ENCODE measurements at places on chromosomes 11 and 22.

- DNase-seq, result no peak
Measured at GRCh38 chr11:80638296-80638695, 1197.5 kb upstream of the TENM4 start.

DNA sequence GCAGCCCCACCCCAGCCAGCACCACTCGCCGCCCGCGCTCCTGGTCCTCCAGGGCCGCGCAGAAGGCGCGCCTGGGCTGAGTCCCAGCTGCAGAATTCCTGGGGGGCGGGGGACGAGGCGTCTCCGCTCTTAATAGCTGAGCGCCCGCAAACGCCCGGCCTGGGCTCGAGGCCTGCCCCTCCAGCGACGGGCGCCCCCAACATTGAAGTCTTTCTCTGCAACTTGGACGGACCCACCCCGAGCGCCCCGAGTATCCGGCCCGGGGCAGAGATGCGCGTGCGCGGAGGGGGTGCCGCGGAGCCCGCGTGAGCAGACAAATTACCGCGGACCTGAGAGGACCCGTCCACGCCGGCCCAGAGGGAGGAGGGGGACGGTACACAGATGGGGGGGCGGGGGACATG, 6.7 kb upstream of the SYT7 start:
- DNase-seq, result no peak

- no peak for DNase-seq
Measured at GRCh38 chr11:116658876-116659535, 113.8 kb downstream of the BUD13 start.

DNA sequence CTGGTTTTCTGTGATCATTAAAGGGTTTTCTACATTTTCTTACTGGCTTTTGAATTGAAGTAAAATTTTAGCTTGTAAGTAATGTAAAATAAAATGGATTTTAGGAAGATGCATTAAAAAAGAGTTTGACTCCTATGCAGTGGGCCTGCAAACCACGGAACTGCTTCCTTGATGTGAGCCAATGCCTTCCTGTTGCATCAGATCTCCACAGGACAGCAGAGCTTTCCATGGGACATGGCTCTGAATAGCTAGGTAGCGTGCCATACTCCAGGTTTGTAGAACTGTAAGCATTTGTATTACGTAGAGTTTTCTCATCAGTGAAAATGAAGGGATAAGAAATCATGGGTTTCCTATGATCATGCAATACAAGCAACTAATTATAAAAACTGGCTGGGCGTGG, 133.4 kb downstream of the SWAP70 start:
- no peak for DNase-seq

DNA sequence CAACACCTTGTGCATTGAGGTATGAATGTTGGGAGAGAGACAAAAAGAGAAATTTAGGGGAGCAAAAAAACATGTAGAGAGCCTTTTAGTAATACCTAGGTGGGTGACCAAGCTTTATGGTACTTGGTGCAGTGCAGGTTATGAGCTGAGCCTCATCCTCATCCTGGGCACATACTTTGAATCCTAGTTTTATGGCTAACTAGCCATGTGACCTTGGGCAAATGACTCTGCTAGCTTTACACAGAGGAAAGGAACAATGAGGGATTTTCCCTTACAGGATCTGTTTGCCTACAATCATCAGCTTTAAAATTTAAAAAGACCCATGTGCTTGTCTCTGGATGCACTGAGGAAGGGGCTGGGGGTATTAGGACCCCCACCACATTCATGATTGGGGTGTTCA, 187.8 kb upstream of the ISX start:
- no peak for DNase-seq

DNA sequence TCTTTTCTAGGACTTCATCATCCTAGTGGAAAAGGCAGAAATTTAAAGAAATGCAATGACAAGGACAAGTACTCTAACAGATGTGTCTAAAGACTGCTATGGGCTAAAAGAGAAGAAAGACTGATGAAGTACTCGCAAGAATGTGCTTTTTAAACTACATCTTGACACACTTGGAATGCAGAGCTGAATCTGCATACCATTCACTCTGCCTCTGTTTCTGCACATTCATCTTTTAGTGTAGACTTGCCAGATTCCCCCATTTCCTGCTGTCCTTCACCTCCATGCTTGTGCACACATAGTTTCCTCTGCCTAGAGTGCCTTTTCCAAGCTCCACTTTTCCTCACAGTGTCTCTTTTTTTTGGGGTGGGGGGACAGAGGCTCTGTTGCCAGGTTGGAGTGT, 239.0 kb upstream of the CCDC179 start:
- no peak for DNase-seq

DNA sequence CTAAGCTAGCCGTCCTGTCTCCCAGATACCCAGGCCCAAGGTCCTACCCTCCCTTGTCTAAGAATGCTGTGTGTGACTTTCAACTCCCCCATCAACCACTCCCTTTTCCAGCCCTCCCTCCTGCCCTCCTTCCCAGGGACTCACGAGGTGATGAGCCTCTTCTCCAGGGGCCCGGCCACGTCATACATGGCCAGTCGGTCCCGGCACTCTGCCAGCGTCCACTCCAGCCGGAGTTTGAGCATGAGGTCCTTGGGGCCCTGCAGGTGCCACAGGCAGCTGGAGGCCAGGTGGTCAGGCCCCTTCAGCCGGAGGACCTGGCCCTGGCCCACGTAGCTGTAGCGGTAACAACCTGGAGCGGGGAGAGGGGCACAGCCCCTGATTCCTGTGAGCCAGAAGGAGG, 20.1 kb downstream of the TMPRSS6 start:
- DNase-seq, result no peak

- no peak for DNase-seq
Measured at GRCh38 chr11:44518968-44519550, 46.4 kb upstream of the CD82 start.

DNA sequence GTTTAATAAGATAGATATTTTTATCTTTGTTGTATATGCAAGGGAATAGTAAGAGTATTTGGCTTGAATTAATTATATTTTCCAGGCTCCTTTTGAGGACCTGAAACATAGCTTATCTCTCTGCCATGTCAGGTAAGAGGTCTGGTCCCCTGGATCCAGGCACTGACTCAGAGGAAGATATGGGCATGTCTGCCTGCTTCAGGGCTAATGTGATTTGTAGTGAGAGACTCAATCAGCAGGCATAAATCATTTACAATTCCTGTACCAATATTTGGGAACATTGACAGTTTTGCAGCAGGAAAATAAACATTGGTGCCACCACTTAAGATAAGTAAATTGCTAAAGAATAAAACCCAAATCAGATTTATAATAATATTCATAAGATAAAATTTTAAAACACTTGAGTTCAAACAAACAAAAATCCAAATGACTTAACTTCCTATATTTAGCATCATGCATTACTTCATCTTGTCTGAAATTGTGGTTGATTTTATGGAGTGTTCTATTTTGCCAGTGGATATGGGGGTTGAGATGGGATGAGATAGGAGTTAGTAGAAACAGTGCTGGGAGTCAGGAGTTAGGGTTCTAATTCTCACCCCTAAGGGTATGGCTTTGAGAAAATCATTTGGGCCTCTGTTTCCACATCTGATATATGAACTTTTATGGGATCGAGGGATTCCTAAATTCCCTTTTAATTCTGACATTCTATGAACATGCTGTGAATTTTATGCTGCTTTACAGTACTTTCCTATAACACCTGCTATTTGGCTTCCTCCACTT, 5.1 kb upstream of the CALCA start:
- no peak for DNase-seq

DNA sequence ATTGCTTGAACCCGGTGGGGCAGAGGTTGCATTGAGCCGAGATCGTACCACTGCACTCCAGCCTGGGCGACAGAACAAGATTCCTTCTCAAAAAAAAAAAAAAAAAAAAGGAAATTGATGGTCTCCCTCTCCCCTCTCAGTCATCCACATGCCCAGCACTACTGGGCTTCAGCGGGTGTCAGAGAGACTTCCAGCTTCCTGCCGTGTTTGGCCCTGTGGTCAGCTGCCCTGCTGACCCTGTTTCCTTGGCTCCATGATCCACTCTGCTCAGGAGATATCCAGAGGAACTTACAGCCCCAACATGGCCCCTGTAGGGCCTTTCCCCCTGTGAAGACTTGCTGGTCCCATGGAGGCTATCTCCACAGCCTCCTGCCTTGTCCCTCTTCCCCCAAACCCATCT, 6.1 kb upstream of the PNPLA3 start:
- no peak for DNase-seq

GRCh38 chr22:42425337-42425988, 6.7 kb downstream of the NFAM1 start:
- DNase-seq, result no peak

- DNase-seq, result no peak
Measured at GRCh38 chr11:11758603-11759196, 83.1 kb upstream of the USP47 start.

DNA sequence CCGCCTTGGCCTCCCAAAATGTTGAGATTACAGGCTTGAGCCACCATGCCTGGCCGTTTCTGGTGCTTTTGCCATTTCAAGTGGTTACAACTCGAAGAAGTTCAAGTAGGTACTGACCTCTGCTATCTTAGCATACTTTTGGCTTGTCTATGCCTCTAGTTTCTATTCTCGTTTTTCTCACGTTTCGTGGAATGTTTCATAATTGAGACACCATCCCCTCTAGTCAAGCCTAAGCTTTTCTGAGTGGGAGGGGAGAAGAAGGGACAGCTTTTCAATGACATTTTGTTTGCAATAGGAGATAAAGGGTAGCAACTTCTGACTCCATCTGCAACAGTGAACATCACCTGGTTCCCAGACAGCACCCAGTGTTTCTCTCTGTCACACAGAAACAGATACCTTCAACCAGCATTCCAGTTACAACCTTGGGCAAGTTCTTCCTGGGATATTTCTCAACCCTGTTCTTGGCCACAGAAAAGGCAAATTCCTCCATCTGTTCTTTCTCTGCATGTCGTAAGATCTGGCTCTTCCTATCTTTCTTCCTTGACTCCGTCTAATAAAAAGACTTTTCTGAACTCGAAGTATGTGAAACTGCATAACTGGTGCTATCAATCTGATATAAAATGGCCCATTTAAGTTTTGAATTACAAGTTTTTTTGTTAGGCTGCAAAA, 25.5 kb downstream of the DDI1 start:
- no peak for DNase-seq

DNA sequence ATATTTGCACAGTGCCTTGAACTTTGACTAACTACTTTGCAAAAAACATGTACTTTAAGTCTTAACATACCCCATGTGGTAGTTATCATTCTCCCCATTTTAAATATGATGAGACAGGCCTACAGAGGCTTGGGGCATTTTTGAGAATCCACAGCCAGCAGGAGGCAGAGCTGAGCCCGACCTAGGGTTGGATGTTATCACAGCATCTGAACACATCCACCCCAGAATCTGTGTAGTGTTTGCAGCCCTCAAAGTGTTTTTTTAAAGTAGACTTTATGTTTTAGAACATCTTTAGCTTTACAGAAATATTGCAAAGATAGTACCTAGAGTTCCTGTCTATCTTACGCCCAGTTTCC, 17.6 kb downstream of the OTOG start:
- DNase-seq, result no peak

DNA sequence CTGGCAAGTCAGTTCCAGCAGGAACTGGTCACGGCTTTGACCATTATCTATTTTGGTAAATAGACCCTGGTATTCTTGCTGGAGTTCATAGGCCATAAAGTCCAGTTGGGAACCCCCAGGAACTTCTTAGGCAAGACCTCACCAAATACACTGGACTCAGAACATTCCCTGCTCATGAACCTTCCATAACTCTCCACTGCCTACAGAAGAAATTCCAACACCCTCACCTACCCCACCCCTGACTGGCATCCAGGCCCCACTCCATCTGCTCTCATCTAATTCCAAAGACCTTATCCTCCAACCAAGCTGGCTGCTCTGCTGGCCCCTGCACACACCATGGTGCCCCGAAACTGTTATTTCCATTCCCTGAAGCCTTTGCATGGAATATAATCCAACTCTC, 2.5 kb downstream of the CLPB start:
- no peak for DNase-seq

GRCh38 chr11:121426476-121427399, 25.4 kb upstream of the SORL1 start:
- DNase-seq, result no peak

- DNase-seq, result no peak
Measured at GRCh38 chr22:37291559-37292298, 9.4 kb downstream of the CYTH4 start.

- no peak for DNase-seq
Measured at GRCh38 chr22:20524004-20524481, 16.6 kb downstream of the MED15 start.

DNA sequence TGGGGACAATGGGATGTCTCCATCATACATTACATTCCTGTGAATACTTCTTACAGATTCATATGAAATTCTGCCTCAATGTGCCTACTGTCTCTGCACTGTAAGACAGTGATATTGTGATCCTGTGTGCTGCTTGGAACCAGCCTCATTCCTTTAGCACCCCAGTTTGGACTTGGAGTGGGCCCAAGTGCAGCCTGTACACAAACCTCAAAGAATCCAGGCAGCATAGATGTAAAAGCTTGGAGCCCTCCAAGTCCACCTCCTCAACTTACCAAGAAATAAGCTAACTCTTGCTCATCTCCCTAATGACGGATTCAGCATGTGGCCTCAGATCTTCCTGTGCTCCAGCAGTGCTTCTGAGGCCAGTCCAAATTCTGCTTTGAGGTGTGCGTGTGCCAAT, 24.4 kb downstream of the GRAP2 start:
- no peak for DNase-seq

DNA sequence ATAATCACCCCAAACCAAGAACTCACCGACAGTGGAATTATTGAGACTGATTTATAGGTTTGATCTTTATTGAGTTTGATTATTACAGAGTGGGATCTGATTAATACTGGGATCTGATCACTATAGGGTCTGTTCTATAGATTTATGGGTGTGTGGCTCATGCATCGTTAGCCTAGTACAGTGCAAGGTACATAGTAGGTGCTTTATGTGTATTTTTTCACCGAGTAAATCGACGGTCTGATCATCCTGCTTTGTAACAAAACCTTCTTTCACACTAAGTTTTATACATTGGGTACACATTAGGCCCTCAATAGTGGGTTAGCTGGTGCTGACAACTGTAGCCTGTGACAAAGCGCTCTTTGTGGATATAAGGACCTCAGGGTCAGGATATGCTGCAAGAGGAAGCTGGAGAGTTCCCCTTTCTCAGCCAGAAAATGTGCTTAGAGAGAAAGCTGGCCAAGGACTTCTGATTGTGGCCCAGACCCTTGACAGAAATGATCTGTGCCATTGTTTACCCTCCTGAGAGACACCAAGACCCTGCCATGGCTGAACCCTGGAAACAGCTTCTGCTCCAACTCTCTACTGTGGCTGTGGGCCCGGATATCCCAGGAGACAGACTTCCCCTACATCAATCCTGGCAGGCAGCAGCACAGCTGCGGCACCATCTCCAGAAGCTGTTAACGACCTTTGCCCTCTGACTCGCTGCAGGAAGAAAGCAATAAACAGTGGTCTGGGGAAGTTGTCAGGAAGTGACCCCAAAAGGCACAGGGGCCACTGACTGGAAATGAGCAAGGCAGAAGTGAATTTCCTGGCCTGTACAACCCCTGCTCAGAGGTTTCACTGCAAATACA, 16.1 kb upstream of the TPP1 start:
- DNase-seq, result no peak

DNA sequence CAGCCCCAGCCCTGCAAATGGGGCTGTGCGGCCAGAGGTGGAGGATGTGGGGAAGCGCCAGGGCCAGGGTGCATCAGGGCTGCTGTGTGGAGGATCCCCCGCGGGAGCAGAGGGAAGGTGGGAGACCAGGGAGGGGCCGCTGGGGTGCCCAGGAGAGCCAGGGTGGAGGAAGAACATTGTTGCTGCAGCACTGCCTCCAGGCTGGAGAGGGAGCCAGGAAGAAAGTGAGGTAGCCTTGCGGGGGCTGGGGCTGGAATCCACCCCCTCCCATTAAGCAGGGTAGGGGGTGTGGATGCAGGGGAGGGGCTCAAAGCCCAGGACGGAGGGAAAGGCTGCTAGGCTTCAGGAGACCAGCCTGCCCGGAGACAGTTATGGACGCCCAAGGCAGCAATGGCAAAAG, 15.0 kb downstream of the CABP7 start:
- DNase-seq, result no peak

All from cerebellar nuclear complex (tissue), 1 donor.